ENCODE measurements at places on chromosomes 4 and X. TPM values are rescaled to one million over a fixed set of nuclear protein-coding genes. Genes with fewer than 3 reads are reported as not detected.

USP51 gene
- 9.4 TPM for total RNA-seq

- DNase-seq, result no peak
These were observed 2.2 kb upstream of the HTR2C start for GRCh38 chrX:114581528-114582263.

NALF2 gene
- 2.8 TPM for total RNA-seq

CRMP1 gene
- total RNA-seq, result not detected

DNA sequence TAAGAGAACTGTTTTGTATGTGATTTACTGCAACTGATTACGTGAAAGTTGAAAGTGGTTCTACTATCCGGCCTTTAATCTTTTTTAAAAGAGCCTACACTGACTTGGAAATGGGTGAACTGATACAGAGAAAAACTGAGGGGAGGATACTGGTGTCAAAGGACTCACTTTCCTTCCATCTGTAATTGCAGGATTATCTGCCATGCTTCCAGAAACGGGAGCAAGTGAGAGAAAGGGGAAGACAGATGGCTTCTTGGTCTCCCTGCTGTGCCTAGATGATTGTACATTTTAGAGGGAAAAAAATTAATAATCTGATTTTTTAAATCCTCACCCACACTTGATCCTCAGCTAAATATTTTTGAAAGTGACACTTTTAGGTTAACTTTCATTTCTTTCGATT is 88.3 kb upstream of the GRID2 start:
- no peak for DNase-seq

- DNase-seq, result no peak
These were observed 121.6 kb upstream of the IGFBP7 start for GRCh38 chr4:57231781-57232180.

GRCh38 chrX:127390316-127390715 is 570.8 kb downstream of the PRR32 start:
- DNase-seq, result no peak

ADH1B gene
- 189 TPM for total RNA-seq

GCNA gene
- total RNA-seq, result 1.8 TPM

GRCh38 chr4:148333265-148333664 is 108.9 kb downstream of the NR3C2 start:
- no peak for DNase-seq

- no peak for DNase-seq
These were observed 311.3 kb upstream of the HS3ST1 start for GRCh38 chr4:11739992-11740391.

DNA sequence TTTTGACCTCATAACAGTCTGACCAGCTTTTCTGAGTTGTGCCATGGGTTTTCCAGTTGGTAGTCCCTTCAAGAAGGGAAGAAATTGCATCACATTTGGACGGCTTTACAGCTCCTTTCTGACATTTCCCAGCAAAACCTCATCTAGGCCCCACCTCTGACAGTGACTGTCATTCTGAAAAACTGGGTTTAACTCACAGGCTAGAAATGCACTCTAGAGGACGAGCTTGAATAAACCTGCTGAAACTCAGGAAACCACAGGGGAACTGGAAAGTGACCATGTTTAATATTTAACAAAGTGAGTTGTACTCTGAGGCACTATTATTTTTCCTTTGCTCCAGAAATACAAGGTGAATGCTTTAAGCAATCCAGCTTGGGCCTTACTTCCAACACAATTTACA is 434.3 kb upstream of the RASGEF1B start:
- no peak for DNase-seq

GRCh38 chr4:78599931-78600375 is 48.4 kb downstream of the ANXA3 start:
- DNase-seq, result no peak

GRCh38 chr4:15926486-15926885 is 12.1 kb downstream of the FGFBP1 start:
- no peak for DNase-seq

MUC7 gene
- not detected for total RNA-seq

GRCh38 chr4:141497627-141498026 is 138.8 kb upstream of the IL15 start:
- no peak for DNase-seq

- DNase-seq, result no peak
These were observed 56.5 kb downstream of the CPZ start for GRCh38 chr4:8648816-8649630.

PRDM5 gene
- total RNA-seq, result 49.9 TPM

SYNPO2 gene
- total RNA-seq, result 37.8 TPM

GRCh38 chr4:188781655-188782054 is 642.4 kb downstream of the TRIML1 start:
- no peak for DNase-seq

DNA sequence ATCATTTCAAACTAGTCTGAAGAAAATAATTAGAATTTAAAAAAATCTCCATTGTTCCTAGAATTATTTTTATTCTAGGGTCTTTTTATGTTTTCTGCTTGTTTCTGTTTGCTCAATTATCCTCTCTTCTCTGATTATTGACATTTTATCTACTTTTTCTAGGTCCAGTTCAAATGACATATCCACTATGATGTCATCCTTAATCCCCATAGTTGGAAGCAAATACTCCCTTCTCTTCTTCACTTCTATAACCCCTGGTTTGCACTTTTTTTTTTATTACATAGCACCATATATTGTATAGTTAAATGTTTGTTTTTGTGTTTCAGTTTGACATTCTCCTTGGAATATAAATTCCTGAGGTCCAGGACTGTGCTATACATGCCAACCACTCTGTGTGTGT is 82.6 kb downstream of the CT47B1 start:
- no peak for DNase-seq

AFM gene
- not detected for total RNA-seq

DNA sequence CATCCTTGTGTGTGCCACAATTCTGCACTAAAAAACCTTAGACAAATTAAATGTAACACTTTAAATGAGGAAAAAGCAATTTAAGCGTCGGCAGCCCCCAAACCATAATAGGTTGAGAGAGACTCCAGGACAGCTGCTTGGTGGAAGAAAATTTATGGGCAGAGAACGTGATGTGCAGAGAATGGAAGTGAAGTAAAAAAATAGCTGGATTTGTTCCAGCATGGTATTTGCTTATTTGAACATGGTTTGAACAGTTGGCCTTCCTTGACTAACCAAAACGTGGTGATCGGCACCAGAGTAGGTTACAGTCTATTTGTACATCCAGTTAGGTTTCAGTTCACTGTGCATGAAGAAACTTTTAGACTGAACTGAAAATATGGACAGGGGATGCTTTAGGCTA is 343.0 kb upstream of the CPEB2 start:
- DNase-seq, result no peak

GRCh38 chr4:62544428-62544827 is 1344.3 kb downstream of the ADGRL3 start:
- no peak for DNase-seq

DNA sequence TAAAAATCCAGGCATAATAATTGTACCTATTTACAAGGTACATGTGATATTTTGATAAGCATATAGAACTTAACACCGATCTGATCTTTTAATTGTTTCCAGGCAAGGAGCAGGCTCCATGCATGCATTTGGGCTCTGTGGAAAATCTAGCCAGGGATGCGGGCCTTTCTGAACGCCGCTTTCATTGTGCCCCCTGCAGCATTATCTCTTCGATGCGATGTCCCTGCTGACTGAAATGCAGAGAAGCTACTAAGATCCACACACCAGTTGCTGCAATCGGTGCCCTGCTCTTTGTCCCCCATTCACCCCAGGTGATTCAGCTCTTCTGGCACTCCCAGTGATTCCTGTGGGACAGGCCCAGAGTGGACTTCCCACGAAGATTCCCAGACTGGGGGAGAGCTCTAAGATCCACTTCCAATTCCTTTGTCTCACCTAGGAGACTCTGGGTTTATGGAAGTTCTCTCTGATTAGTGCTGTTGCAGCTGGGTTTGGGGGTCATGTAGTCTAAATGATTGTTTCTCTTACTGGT is 254.3 kb upstream of the AGA start:
- no peak for DNase-seq

NLRP2B gene
- total RNA-seq, result not detected

GRCh38 chrX:150565551-150565950 is 2.9 kb upstream of the MTM1 start:
- DNase-seq, result no peak

DNA sequence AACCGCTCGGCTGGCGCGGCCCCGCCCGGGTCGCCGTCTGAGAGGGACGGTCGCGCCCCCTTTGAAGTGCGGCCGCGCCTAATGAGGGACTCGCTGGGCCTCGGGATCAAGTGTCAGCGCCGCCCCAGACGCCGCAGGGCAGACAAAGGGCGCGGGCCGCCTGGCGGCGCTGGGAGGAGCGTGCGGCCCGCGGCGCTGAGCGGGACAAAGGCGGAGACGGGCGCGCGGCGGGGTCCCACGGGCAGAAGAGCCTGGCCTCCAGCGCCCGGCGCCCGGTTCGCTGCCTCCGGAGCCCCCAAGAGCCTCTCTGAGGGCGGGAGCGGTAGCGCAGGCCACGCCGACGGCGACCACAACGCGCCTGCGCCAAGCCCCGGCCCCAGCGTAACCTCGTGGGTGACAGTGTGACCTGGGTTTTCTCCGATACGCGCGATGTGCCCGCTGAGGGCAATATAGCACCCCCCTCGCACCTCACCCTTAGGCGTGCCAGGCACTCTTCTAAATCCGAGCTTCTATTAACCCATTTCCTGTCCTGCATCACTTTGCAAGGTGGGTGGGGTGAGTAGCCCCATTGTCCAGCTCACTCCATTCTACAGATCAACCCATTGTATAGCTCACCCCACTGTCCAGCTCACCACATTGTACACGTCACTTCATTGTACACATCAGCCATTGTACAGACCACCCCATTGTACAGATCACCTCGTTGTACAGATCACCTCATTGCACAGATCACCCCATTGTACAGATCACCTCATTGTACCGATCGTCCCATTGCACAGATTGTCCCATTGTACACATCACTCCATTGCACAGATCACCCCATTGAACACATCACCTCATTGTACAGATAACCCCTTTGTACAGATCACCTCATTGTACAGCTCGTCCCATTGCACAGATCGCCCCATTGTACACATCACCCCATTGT is 33.7 kb upstream of the STX18 start:
- peak; percentile 63 for DNase-seq

PAGE4 gene
- total RNA-seq, result not detected

- no peak for DNase-seq
These were observed 334.0 kb upstream of the NDST3 start for GRCh38 chr4:117700111-117700892.

- no peak for DNase-seq
These were observed 67.4 kb downstream of the VCX2 start for GRCh38 chrX:8103655-8104054.

DNA sequence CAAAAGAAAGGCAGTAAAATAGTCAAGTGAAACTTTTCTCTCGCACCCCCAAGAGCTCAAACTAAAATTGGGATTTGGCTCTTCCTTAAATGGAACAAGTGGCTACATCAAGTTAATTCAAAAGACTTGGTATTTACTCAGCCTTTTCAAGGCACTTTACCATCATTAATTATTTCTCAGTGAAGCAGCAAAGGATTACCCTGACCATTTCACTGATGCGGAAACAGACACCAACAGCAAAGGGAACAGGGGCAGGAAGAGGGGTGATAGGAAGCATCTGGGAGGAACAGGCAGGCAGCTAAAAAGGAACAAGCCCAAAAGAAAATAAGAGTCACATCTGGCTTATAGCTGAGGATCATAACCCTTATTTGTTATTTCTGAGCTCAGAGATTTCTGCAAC is 2.7 kb downstream of the SCML2 start:
- DNase-seq, result no peak

OPRPN gene
- not detected for total RNA-seq

DNA sequence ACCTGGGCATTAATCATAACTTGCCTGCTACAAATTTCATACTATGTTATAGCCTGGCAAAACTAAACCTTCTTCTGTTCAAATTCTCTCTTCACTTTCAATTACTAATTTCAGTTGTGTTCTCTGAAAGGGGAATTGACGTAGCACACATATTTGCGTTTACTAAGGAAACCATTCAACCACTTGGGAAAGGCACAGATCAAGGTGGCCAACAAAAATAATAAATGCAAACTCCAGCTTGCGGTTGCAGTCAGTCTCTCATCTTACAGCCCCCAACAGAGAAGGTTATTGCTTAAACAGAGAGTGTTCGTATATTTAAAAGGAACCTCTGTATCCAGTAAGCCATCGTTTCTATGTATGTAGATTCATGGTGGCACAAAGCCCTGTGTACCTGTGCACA is 4.0 kb downstream of the SRPX start:
- DNase-seq, result no peak

GRCh38 chrX:15043538-15043937 is 170.3 kb downstream of the MOSPD2 start:
- DNase-seq, result no peak

- no peak for DNase-seq
These were observed 104.1 kb downstream of the TNIP2 start for GRCh38 chr4:2651998-2652397.

EGFL6 gene
- not detected for total RNA-seq

RPL9 gene
- total RNA-seq, result 4,328 TPM

NKX3-2 gene
- total RNA-seq, result 0.71 TPM

SMIM31 gene
- total RNA-seq, result not detected

MAGEE2 gene
- not detected for total RNA-seq

All from thyroid gland (tissue), 4 donors.